ENCODE measurements at places on chromosomes 5 and 9.

DNA sequence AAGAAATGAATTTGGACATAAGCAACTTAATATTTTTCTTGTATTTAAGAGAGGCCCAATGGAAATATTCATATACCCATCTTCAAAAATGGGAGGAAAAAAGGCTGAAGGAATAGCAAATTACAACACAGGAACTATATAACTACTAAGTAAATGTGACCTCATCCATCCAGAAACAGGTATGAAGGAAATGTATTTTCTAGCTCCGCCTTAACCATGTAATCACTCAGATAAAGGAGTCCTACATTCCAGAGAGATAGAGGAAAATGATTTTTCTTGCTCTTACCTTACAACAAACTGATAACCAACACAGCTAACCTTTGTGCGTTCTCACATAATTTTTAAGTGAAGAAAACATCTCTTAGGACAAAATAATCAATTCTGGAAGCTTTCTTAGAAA, 96.5 kb downstream of the NR6A1 start:
- DNase-seq: no peak

GRCh38 chr9:75891771-75892215, 1.3 kb downstream of the PCSK5 start:
- no peak for DNase-seq

DNA sequence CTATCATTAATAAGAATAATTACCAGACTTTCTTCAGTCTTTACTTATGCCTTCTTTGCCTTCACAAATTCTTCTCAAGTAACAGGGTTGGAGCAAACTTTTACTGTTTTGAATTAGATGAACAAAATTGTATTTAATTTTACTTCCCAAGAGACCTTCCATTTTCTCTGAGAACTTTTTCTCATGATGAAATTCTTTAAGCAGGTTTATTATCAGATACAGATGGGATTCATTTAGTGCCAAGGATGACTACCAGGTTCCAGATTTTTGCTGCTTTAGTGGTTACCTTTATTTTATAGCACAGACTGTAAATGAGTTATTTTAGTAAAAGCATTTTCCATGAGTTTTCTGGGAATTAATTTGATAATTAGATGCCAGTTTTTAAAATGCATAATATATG, 125.1 kb downstream of the GDNF start:
- DNase-seq: no peak

DNA sequence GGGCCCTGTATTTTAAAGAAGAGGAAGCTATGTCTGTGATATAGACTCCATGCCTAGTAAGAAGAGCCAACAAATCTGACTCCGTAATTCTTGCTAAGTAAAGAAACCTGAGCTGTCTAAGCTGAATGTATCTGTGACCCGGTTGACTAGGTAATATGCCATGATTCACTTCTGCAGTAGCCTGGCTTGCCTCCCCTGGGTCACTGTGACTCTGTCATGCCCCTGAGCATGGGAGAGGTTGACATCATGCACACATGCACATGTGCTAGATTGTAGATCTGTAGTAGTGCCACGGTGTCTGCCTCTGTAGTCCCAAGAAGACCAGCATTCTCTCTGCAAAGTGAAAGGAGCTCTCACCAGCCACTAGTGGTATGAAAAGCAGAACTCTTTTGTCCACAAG, 9.1 kb downstream of the SLC22A5 start:
- no peak for DNase-seq

DNA sequence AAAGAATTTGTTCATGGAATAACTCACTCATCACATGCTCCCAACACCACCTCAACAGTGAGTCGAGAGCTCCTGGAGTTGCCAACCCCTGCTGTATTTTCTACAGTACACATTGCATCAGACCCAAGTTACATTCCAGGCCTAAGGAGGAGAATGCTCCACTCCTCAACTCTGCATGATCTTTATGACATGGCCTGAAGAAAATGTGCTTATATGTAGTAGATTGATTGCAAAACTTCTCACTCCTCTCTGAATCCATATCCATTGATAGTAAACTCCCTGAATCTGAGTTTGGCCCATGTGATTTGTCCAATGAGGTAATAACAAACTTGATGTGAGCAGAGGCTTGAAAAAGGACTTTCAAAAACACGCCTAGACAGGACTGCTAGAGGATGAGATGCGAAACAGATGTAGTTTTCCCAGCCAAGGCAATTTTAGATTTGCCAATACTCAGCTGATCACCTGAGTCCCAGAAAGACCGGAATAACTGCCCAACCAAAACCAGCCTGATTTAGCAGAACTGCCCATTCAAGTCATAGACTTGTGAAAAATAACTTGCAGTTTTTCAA, 29.0 kb upstream of the PAPPA start:
- DNase-seq: no peak

- DNase-seq: no peak
Observed at GRCh38 chr5:154618696-154619095, 136.5 kb upstream of the LARP1 start.

- DNase-seq: no peak
Observed at GRCh38 chr5:176793343-176793699, 17.0 kb upstream of the UNC5A start.

- DNase-seq: no peak
Observed at GRCh38 chr5:144105371-144105770, 65.1 kb downstream of the YIPF5 start.

- DNase-seq: no peak
Observed at GRCh38 chr5:1343315-1343751, 1.6 kb downstream of the CLPTM1L start.

- no peak for DNase-seq
Observed at GRCh38 chr9:24464319-24464951, 81.3 kb downstream of the IZUMO3 start.

DNA sequence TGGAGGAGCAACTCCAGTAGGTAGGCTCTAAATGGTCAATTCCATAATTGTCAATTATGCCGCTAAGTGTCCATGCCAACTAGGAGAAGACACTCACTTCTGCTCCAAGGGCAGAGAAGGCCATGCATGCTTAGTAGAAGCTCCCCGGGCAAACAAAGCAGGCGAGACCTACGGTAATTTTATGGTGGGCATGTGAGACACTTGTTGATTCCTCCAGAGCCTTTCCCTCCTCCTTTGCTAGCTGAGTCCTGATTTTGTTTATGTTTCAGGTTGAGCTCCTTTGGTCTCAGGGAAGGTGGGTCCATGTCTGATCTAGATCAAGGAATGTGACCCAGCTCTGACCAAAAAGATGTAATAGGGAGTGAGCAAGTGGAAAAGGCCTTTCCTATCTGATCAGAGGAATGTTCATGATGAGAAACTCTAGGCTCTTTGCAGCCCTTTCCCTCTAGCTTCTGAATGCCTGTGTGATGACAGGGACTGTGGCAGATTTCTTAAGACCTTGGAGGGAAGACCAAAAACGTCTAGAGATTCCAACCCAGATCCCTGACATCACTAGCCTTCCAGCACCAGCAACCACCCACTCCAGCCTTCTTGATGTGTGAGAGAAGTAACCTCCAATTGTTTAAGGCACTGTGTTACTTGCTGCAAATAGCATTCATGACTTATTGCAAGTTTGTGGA, 7.7 kb upstream of the CPEB4 start:
- no peak for DNase-seq

- DNase-seq: no peak
Observed at GRCh38 chr5:38250763-38251448, 7.5 kb upstream of the EGFLAM start.

- DNase-seq: no peak
Observed at GRCh38 chr5:38921174-38921573, 75.4 kb downstream of the OSMR start.

- DNase-seq: peak; percentile 25
Observed at GRCh38 chr5:141475625-141476131, at the start of gene PCDHGC3. TSS of gene PCDHGC3 (plus strand) at chr5:141475966. CDS start at chr5:141476117, 151 bp downstream.
